ENCODE measurements at places on chromosomes 5 and 9. TPM values are rescaled to one million over a fixed set of nuclear protein-coding genes. Genes with fewer than 3 reads are reported as not detected.

The HTR4 gene
- 0.24 TPM for polyA plus RNA-seq

- peak; percentile 14 for DNase-seq
These were observed 317.2 kb downstream of the DEPDC1B start for GRCh38 chr5:60382716-60383115.

DNA sequence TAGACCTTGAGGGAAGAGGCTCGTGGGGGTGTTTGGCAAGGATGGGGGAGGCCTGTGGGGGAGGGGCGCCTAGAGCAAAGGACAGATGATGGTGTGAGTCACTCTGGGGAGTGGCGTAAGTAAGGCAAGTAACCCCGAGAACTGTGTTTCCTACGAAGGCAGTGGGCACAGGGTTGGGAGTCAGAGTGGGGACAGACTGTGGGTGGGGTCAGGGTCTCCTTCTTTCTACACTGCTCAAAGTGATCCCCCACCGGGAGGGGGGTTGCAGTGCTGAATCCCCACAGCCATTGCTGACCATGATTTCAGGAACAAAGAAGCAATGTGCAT lies 136.8 kb downstream of the TENT4A start:
- DNase-seq, result no peak

DNA sequence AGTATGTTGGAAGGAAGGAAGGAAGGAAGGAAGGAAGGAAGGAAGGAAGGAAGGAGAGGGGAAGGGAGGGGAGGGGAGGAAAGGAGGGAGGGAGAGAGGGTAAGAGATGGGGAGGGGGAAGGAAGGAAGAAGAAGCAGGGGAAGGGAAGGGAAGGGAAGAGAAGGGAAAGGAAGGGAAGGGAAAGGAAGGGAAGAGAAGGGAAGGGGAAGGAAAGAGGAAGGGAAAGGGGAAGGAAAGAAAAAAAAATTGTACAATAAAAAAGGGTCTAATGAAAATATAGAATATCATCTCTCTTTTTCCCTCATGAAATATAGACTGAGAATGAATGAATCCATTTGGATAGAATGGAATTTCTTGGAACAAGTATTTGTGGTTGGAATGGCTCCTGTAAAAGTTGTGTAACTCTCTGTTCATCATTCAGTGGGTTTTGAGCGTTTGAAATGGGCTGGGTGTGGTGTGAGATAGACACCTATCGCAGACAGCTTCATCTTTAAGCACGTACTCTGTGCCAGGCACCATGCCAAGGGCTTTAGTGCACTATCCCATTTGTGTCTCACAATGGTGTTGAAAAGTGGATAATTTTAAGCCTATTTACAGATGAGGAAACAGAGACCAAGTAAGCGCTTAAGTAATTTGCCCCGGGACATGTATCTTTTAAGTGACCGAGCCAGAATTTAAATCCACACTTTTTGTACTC lies 11.6 kb upstream of the PAPPA start:
- DNase-seq, result peak; percentile 39

GRCh38 chr9:71755230-71755629 lies 13.1 kb downstream of the CEMIP2 start:
- no peak for DNase-seq

GRCh38 chr5:145220481-145220880 lies 614.7 kb downstream of the PRELID2 start:
- no peak for DNase-seq

Data from right lung (tissue), 10 donors.